ENCODE measurements at places on chromosomes 4 and X.

DNA sequence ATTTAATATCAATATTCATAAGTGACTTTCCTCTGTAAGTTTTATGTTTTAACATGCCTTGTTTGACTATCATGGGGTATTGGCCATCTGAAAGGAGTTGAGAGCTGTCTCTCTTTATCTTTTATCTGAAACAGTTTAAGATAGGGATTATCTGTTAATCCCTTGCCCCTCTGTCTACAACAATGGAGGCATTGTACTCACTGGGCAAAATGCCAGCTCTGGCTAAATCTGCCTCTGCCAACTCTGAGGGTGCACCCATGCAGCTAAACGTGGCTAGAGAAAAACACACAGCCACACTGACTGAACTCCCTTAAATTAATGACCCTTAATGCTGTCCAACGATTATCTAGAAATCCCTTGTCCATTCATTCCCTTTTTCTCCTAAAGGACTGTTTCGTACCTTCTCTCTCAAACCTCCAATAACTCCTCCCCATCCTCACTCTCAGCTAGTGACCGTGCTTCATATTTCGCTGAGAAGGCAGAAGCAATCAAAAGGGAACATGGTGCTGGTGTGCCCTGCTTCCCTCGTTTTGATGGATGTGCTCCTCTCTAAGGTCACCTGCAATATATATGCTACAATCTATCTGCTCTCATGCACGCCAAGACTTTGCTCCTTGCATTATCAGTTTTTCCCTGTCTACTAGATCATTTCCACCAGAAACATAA lies 10.3 kb downstream of the PHKA2 start:
- DNase-seq: no peak

DNA sequence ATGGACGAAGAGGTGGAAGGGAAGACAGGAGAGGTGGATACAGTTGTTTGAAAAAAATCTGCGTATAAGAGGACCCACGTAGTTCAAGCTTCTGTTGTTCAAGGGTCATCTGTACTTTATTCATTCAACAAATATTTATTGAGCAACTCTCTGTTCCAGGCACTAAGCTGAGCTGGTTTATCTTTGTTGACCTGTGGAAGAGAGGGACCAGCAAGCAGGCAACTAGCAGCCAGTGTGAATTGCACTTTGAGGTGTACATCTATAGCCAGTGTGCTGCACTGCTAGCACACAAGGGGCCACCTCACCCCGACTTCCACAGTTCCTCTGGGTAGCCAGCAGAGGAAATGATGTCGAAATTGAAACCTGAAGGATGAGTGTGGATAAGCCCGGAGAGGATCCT lies 191.4 kb downstream of the SOWAHB start:
- no peak for DNase-seq

DNA sequence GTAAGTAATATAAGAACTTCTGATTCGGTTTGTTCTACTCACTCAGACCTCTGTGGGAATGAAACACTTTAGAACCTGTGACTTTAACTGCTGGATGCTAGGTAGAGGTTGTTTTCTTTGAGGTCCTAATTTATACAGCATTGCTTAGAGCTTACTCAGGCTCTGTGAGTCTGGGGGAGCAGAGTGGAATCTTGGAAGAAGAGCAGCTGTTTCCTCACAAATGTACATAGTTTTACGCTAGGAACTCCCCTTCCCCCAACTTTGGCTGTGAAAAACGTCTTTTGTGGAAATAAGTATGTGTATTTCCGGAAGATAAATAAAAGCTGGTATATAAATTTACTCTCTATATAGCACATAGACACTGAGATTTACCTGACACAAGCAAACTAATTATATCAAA lies 141.4 kb downstream of the NAA11 start:
- no peak for DNase-seq

DNA sequence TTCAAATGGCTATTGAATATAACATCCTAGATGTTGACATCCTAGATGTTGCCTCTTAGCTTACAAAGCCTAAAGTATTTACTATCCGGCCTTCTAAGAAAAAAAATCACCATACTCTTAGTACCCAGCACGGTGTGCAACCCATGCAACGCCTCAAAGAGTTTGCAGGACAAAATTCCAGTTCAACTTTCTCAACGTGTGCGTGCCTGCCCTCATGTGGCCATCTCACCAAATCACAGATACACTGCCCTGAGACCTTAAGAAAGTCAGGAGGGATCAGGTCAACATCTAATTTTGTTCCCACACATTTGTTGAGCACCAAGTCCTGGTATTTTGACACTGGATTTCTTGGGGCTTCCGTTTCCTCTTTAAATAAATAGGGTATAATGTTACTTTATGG lies 68.3 kb downstream of the CRMP1 start:
- no peak for DNase-seq

DNA sequence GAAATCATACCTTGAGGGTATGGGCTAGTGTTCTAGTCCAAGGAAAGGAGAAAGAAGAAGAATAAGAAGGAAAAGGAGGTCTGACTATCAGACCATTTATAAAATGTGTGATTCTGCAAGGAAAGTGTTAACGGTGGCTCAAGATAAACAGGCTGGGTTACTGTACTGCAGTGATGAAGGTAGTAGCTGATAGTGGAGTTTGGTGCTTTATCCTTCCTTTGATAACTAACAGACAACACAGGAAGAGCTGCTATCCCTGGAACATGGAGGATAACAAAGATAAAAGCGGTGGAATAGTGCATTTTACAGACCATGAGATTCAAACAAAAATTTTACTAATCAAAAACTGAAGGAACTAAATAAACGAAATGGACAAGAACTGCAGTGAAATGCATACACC lies 2.6 kb downstream of the UNC5C start:
- no peak for DNase-seq

DNA sequence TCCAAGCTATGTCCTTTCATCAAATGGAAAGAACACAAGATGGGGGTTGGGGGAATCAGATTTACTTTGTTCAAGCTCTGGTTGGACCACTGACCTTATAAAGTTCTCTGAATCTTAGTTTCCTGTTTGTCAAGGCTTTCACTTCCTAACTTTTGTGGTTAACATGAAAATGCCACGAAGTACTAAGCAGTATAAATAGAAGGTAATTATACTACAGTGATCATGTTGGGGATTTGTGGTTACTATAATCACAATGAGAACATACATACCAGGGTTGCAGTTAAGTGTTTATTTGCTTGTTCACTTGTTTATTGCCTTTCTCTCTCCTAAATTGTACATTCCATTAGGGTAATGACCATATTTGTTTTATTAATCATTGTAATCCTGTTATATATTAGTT lies 53.2 kb downstream of the SPRY1 start:
- no peak for DNase-seq

DNA sequence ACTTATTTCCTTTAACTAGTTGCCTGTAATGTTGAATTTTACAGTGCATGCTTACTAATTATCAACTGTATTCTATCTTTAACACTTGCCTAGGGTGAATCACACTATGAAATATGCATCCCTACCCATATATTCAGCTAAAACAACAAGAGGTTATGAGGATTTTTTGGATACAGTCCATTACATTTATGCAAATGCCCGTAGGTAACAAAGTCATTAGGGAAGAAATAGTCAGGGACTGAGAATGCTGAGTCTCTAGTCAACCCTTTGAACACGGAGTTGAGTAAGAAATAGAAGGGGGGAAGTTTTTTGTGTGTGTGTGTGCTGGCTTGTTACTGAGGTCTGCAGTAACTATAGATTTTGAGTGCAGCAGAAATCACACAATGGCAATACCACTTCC lies 26.1 kb upstream of the CBLL2 start:
- no peak for DNase-seq

GRCh38 chr4:138891631-138892031 lies 124.0 kb upstream of the NOCT start:
- no peak for DNase-seq

GRCh38 chr4:128942607-128943006 lies 133.1 kb downstream of the JADE1 start:
- no peak for DNase-seq

DNA sequence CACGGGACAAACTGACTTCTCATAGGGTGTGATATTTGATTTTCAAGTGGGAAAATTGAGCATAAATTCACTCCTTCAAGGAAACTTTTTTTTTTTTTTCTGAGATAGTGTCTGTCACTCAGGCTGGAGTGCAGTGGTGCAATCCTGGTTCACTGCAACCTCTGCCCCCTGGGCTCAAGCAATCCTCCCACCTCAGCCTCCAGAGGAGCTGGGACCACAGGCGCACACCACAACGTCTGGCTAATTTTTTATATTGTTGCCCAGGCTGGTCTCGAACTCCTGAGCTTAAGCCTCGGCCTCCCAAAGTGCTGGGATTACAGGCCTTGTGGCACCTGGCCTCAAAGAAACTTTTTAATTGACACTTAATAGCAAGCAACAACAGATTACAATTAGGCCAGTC lies 13.8 kb downstream of the CLDN34 start:
- no peak for DNase-seq

DNA sequence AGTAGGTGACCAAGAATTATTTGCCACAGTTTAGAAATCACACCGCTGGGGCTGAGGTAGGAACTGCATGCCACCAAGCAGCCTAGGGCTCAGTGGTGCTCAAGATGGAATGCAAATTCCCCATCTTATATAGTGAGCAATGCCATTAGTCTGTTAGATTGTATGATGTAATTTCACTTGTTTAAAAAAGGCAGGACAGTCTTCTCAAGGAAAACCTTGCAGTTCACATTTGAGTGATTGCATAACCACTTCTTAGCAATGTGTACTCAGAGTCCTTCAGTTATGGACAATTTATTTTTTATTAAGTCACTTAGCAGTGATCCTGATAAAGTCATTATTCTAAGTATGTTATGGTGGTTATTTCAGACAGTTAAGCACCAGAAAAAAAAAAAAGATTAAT lies 142.9 kb upstream of the SFRP2 start:
- no peak for DNase-seq

DNA sequence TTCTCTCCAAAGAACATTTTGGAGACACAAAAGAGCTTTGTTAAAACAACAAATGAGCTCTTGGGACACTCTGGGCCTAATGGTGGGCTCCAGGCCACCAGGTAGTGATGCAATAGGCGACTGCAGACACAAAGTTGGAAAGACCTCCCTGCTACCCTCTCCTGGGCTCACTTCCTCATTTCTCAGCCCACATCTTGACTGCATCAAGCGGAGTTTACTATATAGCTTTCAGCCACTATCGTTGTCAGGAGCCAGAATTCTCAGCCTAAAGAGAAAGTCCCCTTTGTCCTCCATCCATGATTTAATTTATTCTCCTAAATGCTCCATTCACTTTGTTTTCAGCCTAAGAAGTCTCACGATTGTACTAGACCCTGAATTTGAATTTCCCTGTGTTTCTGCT lies 114.9 kb downstream of the EFHC2 start:
- DNase-seq: no peak

GRCh38 chrX:148067285-148067684 lies 86.1 kb downstream of the FMR1NB start:
- no peak for DNase-seq

GRCh38 chr4:189124791-189125190 lies 815.9 kb upstream of the FRG1 start:
- no peak for DNase-seq

- no peak for DNase-seq
Observed at GRCh38 chrX:103538728-103539127, 19.4 kb upstream of the RAB40A start.

DNA sequence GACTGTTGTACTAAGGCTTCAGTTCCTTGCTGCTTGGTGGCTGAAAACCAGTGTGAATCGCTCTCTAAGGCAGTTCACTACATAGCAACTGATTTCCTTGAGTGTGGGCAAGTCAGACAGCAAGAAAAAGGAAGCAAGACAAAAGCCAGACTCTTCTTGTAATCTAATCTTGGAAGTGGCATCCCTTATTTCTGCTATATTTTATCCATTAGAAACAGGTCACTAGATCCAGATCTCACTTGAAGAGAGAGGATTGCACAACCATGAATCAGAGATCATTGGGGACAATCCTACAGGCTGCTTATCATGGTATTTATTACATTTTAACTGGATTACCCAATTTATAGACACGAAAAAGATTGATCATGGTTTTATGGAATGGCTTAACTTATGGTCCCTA lies 684.5 kb downstream of the GRID2 start:
- DNase-seq: no peak

GRCh38 chr4:2798399-2799223 lies 5.7 kb downstream of the SH3BP2 start:
- no peak for DNase-seq

GRCh38 chrX:23811108-23811651 lies 28.2 kb downstream of the SAT1 start:
- DNase-seq: no peak

- DNase-seq: no peak
Observed at GRCh38 chr4:54764476-54764875, 106.7 kb downstream of the KIT start.

GRCh38 chr4:78644744-78645330 lies 93.3 kb downstream of the ANXA3 start:
- DNase-seq: peak; percentile 42

DNA sequence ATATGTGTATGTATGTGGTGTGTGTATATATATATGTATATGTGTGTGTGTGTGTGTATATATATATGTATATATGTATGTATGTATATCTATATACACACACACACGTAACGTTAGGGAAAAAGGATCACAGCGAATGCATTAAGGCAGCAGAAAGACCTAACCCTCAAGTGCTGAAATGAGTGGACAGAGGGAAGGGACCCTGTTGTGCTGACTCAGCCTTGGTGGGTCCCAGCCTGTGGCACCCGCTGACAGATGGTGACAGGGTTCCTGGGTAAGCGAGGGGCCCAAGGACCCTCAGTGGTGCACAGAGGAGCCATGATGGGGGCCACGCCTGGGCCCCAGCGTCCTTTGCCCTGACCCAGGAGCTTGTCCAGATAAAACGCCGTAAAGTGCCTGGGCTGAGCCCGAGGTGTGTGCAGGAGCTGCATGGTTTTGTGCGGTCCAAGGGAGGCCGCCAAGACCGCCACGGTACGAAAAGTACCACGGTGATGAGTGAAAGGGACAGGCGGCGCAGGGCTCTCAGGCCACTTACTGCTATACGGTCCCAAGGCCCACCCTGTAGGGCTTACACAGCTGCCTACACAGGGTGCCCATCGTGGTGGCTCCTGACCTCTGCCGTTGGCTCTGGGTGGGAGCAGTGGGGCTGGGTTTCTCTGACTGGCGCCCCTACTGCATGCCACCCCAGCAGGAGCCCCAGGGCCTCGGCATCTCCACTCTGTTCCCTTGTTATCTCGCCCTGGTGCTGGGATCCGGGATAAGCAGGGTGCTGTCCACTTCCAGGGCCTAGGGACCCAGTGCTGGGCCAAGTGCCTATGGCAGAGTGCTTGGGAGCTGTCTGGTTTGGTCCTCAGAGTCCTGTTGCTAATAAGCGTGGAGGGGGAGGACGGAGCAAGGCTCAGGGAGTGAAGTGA lies 10.0 kb downstream of the SH3BP2 start:
- no peak for DNase-seq

- no peak for DNase-seq
Observed at GRCh38 chr4:54058171-54058570, 6.2 kb downstream of the CHIC2 start.
